GM06990 (cell line): ENCODE measurements at places on chromosomes 6 and 20.

DNA sequence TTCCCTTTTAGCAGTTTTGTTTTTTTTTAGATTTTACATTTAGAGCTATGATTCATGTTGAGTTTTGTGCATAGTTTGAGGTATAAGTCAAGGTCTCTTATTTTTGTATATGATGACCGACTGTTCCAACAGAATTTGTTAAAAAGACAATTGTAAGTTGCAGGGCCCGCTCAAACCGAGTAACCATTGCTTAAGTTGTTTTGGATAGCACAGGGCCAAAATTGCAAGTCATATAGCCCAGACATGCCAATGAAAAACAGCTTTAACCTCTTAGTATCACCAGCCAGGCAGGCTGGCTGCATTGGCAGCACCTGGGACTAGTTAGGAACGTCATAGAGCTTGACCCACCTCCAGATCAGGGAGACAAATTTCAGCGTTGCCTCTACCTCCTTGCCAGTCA lies 47.3 kb downstream of the PFDN4 start:
- no peak for DNase-seq

- no peak for DNase-seq
Measured at GRCh38 chr6:136503303-136504029, 46.8 kb downstream of the MAP7 start.

GRCh38 chr20:51565298-51566144 lies 23.0 kb upstream of the NFATC2 start:
- no peak for DNase-seq

DNA sequence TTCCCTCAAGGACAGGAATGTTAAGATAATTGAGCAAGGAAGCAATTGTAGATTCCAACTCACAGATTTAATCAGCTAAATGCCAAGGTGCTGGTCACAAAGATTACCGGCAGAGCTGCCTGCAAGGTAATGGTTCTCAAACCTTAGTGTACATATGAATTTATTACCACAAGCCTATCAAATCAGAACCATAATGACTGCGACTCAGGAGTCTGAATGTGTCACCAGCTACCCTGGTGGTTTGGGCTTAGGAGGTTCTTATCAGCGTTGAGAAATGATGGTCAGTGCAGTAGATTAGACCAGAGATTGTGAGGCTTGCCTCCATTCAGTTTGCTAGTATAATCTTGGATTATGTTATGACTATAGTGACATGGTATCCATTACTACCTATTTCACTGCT lies 78.9 kb downstream of the MTFR2 start:
- no peak for DNase-seq

- no peak for DNase-seq
Measured at GRCh38 chr6:84052883-84053241, 19.3 kb downstream of the MRAP2 start.

DNA sequence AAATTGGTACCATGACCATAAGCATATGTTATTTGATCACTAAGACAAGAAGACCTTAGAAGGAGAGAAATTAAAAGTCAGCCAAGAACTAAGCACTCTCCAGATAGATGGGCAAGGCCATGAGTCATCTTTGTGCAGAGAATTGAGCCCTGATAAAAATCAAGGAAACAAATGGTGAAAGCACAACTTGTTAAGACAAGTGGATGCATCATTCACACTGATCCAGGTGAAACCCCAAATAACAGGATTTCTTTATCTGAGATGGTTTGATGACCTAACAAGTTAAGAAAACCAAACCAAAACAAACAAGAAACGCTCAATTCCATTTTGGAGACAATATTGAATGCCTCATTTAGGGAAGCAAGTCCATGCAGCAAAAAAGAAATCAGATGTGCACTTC lies 121.6 kb downstream of the ADAT2 start:
- no peak for DNase-seq

GRCh38 chr6:118912646-118913045 lies 18.7 kb downstream of the ASF1A start:
- DNase-seq = no peak

DNA sequence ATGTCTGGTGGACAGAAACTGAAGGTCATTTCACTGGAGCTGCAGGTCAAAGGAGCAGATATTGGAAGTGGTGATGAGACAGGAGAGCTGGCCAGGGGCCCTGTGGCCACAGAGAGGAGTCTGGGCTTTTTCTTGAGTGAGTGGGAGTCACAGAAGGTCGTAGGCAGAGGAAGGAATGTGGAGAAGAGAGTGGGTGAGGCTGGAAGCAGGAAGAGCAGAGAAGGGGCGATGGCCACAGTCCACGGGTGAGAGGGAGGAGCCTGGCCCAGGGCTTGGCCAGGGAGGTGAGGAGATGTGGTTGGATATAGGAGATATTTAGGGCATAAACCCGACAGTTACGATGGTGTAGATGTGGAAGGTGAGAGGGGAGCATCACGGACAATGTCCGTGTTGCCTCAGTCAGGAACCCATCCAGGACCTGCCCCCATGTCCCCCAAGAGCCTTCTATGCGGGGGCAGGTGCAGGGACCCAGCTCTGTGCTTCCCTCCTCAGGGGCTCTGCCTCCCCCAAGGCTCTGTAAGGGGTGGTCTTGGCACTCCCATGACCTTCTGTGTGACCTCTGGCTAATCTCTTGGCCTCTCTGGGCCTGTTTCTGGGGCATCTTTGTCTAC lies 150.5 kb upstream of the PTPN1 start:
- no peak for DNase-seq

- no peak for DNase-seq
Measured at GRCh38 chr20:63091901-63092659, 85.3 kb upstream of the BHLHE23 start.

GRCh38 chr6:137248702-137249101 lies 29.5 kb upstream of the IFNGR1 start:
- no peak for DNase-seq

GRCh38 chr20:38617011-38617829 lies 15.6 kb downstream of the ARHGAP40 start:
- no peak for DNase-seq

GRCh38 chr6:84739866-84740208 lies 24.6 kb downstream of the TBX18 start:
- no peak for DNase-seq

DNA sequence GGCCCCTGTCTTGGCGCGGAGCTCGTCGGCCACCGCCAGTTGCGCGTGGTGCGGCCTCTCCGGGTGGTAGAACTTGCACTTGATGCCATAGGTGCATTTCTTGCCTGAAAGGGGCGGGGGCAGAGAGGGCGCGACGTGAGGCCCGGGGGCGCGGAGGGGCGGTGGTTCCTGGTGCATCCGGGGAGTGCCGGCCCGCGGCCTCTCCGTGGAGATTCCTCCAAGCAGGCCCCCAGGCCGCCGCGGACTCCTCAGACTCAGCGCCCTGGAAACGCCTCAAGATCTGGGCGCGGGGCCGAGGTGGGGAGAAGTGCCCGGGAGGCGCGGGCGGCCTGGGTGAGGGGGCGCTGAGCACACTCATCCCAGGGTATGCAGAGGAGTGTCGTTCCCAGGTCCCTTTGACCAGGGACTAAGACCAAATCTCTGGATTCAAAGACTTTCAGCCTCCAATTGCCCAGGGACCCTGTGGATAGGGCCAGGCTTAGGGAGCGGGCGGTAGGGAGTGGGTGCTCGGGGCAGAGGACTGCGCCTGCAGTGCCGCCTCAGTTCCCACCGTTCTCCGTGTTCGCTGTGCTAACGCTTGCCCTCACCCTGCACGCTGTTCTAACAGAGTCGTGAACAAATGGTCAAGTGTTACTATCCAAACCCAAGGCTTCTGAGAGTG lies 33.3 kb downstream of the ZC3H12D start:
- no peak for DNase-seq

GRCh38 chr20:56208121-56208520 lies 40.4 kb upstream of the MC3R start:
- DNase-seq = no peak

DNA sequence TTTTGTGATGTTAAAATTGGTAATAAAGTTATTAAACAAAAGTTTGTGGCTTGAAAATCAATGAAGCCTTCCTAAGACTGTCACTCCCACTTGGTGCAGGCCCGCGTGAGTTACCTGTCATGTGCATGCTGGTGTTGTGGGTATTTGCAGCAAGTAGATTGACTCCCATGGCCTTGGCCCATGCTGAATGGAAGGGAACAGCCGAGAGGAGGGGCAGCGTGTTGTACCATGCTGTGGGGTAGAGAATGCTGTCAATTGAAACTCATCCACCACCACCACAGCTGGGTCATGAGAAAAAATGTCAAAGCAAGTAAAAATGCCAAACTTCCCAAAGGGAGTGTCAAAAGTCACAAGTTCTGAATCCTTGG lies 12.7 kb upstream of the VNN1 start:
- no peak for DNase-seq

DNA sequence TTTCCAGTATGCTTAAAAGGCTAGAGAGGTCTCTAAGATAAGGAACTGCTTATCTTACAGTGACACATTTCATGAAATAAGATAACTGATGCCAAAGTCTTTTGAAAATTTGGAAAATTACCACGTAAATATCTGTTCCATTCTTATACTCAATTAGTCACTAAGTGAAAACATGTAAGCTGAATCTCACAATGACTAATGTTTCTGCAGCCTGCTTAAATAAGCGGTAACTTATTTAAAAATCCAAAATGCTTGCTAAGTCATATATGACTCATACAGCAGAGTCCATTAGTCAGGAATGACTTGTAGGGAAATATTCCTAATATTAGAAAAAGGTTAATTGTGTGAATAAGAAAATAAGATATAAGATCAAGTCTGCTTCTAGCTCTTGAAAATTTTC lies 27.8 kb upstream of the LGSN start:
- no peak for DNase-seq

DNA sequence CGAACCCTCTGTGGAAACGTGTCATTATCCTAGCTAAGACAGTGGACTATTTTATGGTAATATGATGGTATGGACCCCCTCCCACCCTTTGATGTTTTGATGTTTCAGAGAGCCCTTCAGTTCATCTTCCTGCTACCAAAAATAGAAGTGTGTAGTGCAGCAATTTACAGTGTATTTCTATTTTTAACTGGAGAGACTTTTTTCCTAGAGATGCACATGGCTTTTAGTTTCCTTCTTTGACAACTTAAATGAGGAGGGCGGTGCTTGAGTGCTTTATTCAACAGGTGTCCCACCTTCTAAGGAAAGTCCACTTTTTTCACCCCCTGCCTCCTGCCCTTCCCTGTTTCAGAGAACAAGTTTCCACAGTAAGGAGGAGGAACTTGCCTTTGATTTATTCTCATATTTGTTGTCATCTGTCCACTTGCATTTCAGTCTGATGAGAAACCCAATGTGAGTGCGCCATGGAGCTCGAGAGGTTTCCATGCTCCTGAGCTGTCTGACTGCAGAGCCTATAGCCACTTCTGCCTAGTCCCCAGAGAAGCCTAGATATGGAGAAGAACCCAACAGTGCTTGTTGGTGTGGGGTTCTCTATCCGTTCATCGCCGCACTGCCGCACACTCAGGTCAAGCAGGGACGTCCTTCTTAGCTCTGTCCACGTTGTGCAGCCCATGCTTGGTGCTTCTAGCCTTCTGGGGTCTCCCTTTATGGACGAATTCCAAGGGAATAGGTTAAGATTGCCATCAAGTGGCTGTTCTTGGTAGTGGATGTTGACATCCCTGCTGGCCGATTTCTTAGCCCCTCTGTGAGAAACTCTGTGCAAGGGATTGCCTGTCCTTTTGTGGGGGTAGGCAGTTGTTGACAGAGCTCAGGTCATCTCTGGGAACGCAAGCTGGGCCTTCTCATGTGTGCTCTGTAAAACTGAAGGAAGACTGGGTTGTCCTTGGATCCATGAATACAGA lies 144.2 kb downstream of the JARID2 start:
- DNase-seq = peak; percentile 43
